ENCODE measurements at places on chromosomes 2 and 18.

- no peak overlapping the region for H3K27ac ChIP-seq
- DNase-seq = no peak
- H3K4me3 ChIP-seq = no peak overlapping the region
- H3K4me1 ChIP-seq = peaks cover 41% of the 10 kb centered on the region
- H3K36me3 ChIP-seq = no peaks in the 10 kb centered on the region
Observed at GRCh38 chr18:13379062-13379865, 160.7 kb downstream of the LDLRAD4 start.

DNA sequence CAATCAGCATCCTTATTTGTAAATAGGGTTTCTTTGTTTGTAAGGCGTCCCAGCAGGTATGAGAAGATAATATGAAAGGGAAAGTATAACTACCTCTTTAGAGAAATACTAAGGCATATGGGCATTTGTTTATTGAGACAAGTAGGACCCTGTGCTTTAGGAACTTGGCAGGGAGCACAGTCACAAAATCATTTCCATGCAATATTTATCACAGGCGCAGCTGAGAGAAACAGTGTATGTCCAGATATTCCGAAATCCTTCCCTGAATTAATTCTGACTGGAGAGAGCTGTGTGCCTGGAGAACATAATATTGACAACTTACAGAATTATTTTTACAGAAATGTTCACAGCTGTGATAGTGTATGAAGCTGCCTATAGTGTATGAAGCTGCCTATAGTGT is 416.7 kb downstream of the THSD7B start:
- DNase-seq = no peak
- H3K4me3 ChIP-seq = no peak overlapping the region
- no peaks in the 10 kb centered on the region for H3K36me3 ChIP-seq

DNA sequence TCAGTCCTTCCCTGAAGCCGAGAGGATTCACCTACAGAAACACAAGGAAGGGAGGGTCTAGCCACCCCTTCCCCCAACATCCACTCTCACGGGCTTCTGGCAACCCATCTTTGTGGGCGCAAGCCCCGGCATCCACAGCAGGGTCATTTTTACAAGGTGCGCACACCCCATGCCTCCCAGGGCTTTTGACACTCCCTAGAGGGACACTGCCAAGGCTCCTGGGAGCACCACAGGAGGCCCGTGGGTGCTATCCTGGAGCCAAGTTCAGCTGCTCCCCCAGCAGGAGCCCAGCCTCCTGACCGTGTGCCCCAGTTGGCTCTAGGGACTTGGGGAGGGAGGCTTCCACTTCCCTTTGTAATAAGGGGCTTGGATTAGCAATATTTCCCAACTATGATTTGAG is 251.6 kb downstream of the TNS1 start:
- no peak overlapping the region for H3K4me3 ChIP-seq
- no peaks in the 10 kb centered on the region for H3K4me1 ChIP-seq

DNA sequence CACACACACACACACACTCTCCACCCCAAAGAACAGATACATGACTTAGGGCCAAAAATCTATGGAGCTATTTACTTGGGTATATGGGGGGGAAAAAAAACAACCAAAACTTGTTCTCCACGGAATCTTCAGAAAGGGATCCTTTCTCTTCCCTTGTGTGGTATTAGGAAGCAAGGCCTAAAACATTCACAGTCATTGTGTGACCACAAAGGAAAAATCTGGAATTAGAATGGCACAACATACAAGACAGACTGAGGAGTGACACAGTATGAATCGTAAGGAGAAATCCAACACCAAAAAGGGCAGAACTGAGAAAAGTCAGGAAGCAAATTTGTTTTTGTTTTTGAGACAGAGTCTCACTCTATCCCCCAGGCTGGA is 70.3 kb downstream of the ASXL2 start:
- peaks cover 18% of the 10 kb centered on the region for H3K4me1 ChIP-seq
- no peaks in the 10 kb centered on the region for H3K27me3 ChIP-seq
- DNase-seq = no peak
- peaks cover 52% of the 10 kb centered on the region for H3K36me3 ChIP-seq
- no peak overlapping the region for H3K4me3 ChIP-seq

DNA sequence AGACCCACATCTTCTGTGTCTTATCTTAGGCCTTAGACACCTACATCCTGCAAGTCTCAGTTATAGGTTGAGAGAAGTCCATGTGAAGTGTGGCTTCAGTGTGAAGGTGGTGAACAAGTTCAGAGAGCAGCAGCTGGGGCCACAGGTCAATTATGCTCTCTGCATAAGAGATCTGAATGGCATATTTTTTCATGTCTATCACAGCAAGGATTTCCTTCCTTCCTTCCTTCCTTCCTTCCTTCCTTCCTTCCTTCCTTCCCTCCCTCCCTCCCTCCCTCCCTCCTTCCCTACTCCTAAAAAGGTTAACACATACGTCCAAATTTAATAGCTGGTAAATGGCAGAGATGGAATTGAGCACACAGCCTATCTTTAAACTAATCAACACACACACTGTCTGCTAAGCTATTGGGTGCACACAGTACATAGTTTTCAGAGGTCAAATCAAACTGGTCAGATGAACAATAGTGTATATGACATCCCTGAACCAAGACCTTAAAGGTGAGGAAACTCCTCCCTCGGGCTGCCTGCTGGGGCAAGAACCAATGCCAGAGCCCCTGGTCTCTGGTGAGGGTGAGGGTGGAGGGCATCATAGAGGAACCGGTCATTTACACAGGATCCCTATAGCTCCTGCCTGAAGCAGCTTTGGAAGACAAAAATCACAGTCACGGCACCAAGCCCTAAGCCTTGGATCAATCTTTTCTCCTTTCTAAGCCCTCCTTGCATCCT is 240.9 kb downstream of the ICOS start:
- DNase-seq = no peak
- H3K27me3 ChIP-seq = no peaks in the 10 kb centered on the region
- H3K4me1 ChIP-seq = no peaks in the 10 kb centered on the region
- H3K36me3 ChIP-seq = no peaks in the 10 kb centered on the region
- no peak overlapping the region for H3K27ac ChIP-seq
- H3K4me3 ChIP-seq = no peak overlapping the region

DNA sequence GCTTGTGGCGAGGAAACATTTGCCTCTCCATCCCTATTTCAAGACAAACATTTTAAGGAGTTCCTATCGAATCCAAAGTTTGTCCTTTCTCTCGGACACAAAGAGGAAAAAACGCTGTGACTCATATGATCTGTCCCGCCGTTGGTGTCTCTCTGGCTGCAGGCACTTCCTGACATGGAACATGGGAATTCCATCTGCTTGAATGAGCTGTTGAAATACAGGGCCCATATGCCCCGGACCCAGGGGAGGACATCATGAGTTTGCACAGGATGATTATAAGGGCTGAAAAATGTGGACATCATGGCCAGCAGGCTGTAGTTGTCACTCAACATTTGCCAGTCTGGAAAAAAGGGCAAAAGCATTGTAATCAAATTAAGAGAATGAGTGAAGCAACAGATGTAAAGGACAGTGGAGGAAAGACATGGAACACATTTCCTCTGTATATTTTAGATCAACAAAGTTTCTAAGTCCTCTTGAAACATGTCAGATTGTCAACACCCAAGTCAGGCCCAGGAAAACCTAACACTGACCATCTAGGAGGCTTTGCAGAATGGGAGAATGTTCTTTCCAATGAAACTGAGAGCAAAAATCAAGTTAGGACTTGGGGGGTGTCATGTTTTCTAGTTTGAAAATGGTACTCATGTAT is 103.2 kb upstream of the SMIM21 start:
- H3K27me3 ChIP-seq = no peaks in the 10 kb centered on the region
- no peaks in the 10 kb centered on the region for H3K36me3 ChIP-seq
- H3K4me1 ChIP-seq = no peaks in the 10 kb centered on the region
- no peak overlapping the region for H3K4me3 ChIP-seq
- H3K27ac ChIP-seq = no peak overlapping the region
- no peak for DNase-seq

GRCh38 chr18:49101236-49101635 is 150.5 kb upstream of the SMAD7 start:
- no peak for DNase-seq
- no peak overlapping the region for H3K4me3 ChIP-seq
- H3K4me1 ChIP-seq = no peaks in the 10 kb centered on the region
- H3K27ac ChIP-seq = no peak overlapping the region
- H3K36me3 ChIP-seq = peaks cover 17% of the 10 kb centered on the region
- no peaks in the 10 kb centered on the region for H3K27me3 ChIP-seq

DNA sequence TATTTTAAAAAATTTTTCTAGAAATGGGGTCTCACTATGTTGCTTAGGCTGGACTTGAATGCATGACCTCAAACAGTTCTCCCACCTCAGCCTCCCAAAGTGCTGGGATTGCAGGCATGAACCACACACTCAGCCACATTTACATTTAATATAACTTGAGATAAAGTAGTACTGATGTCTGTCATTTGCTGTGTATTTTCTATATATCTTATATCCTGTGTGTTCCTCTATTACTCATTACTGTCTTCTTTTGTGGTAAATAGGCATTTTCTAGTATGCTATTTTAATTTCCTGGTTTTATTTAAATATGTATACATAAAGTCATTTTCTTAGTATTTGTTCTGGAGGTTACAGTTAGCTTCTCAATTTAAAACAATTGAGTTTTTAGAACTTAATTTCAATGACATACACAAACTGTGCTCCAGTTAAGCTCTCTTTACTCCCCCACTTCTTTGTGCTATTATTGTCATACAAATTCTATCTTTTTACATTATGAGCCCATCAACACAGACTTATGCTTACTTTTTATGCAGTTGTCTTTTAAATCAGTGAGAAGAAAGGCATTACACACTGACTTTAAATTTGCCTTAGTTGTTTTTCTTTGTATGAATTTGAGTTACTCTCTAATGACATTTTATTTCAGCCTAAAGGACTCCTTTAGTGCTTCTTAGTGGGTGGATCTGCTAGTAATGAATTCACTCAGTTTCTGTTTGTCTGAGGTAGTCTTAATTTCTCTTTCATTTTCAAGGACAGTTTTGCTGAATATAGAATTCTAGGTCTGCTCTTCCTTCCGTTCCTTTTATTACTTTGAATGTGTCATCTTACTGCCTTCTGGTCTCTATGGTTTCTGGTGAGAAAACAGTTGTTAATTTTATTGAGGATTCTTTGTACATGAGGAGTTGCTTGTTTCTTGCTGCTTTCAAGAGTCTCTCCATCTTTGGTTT is 6.2 kb upstream of the INPP4A start:
- H3K4me1 ChIP-seq = peaks cover under 1% of the 10 kb centered on the region
- no peak overlapping the region for H3K4me3 ChIP-seq
- H3K27ac ChIP-seq = no peak overlapping the region
- H3K27me3 ChIP-seq = no peaks in the 10 kb centered on the region

DNA sequence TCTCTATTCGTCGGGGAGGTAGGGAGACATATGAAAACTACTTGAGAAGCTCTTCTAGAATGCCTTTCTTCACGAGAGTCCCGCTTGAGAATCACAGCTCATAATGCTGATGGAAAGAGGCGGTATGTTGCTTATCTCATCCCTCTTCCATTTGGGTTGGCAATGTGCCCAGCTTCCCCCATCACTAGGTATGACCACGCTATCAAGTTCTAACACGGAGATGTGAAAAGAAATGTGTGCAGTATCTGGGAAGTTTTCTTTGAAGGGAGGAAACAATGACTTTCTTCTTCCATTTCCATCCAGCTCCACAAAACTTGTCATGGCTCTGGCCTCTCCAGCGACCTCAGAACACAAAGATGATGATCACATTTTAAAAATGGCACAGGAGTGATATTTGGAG is 742.4 kb downstream of the DCDC2C start:
- DNase-seq = no peak
- no peaks in the 10 kb centered on the region for H3K4me1 ChIP-seq
- H3K27me3 ChIP-seq = no peaks in the 10 kb centered on the region
- no peak overlapping the region for H3K27ac ChIP-seq
- H3K36me3 ChIP-seq = no peaks in the 10 kb centered on the region

- no peaks in the 10 kb centered on the region for H3K27me3 ChIP-seq
- H3K36me3 ChIP-seq = peaks cover 13% of the 10 kb centered on the region
- H3K4me1 ChIP-seq = peaks cover 87% of the 10 kb centered on the region
- peak overlapping the region; percentile 93 for H3K27ac ChIP-seq
Observed at GRCh38 chr2:105775809-105776559, 31.3 kb downstream of the NCK2 start.

DNA sequence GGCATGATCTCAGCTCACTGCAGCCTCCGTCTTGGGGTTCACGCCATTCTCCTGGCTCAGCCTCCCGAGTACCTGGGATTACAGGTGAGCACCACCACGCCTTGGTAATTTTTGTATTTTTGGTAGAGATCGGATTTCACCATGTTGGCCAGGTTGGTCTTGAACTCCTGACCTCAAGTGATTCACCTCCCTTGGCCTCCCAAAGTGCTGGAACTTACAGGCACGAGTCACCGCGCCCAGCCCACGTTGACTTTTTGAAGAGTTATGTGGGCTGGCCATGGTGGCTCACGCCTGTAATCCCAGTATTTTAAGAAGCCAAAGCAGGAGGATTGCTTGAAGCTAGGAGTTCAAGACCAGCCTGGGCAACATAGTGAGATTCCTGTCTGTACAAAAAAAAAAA is 20.8 kb downstream of the CCL20 start:
- H3K4me3 ChIP-seq = no peak overlapping the region
- H3K36me3 ChIP-seq = no peaks in the 10 kb centered on the region
- no peaks in the 10 kb centered on the region for H3K4me1 ChIP-seq
- no peak overlapping the region for H3K27ac ChIP-seq

DNA sequence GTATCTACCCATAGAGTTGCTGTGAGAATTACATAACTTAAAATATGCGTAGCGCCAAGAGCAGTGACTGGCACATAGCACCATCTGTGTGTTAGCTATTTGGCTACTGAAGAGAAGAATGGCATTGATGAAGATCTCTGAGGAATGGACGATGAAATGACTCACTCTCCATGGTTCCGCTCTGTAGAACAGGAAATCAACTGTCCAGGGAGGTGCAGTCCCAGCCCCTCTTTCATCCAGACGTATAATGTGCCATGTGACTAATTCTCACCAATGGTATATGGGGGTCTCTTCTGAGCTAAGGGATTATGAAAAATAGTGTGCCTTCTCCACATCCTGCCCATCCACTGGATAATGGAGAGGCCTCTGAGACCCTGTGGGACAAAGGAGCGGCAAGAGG is 254.8 kb downstream of the CYP26B1 start:
- no peaks in the 10 kb centered on the region for H3K36me3 ChIP-seq
- no peak overlapping the region for H3K27ac ChIP-seq
- H3K4me1 ChIP-seq = no peaks in the 10 kb centered on the region
- no peak for DNase-seq
- H3K27me3 ChIP-seq = no peaks in the 10 kb centered on the region

DNA sequence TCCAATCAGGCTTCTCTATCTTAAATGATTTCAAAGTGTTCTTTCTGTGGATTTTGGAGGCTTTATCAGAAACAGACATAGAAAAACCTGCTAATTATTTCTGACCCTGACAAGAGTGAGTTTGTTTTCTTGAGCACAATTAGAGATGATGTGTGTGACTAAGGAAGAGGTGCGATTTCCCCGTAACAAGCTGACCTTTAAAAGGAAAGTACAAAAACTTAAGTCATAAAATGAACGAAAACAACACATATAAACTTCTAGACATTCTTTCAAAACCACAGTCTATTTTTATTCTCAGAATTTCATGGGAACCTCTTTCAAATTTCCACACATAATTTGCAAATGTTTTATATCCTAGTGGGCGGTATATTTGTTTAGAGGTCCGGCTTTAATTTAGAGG is 604.8 kb downstream of the CPS1 start:
- H3K36me3 ChIP-seq = no peaks in the 10 kb centered on the region
- no peak overlapping the region for H3K4me3 ChIP-seq
- DNase-seq = no peak
- no peak overlapping the region for H3K27ac ChIP-seq

All from activated B cell treated with CpG ODN at 0.5 μM for 24 hours (primary cell).